Cardiac muscle cell (in vitro differentiated cells and primary cell): ENCODE measurements at places on chromosomes 7 and 10. TPM values are rescaled to one million over a fixed set of nuclear protein-coding genes. Genes with fewer than 3 reads are reported as not detected.

The MACC1 gene
- 0.01 TPM in 1 of 2 replicates, not detected in the other for polyA plus RNA-seq

The KCNIP2 gene
- 35.7 and 47.5 TPM in 2 replicates for polyA plus RNA-seq

The ADGRA1 gene
- polyA plus RNA-seq = 0.67 TPM in 1 of 2 replicates, not detected in the other

The UNC5B gene
- 73.3 and 98.3 TPM in 2 replicates for polyA plus RNA-seq

The IFIT1 gene
- polyA plus RNA-seq = 24.4 and 32.8 TPM in 2 replicates

The TMEM140 gene
- polyA plus RNA-seq = 9.4 and 10.4 TPM in 2 replicates

The C7orf57 gene
- 0.11 TPM in 1 of 2 replicates, not detected in the other for polyA plus RNA-seq

The THSD7A gene
- polyA plus RNA-seq = 1.5 and 1.8 TPM in 2 replicates

The TRIM56 gene
- 11.6 and 18.5 TPM in 2 replicates for polyA plus RNA-seq

The GNGT1 gene
- not detected in 2 replicates for polyA plus RNA-seq

The LIPK gene
- polyA plus RNA-seq = not detected in 2 replicates

The CUBN gene
- polyA plus RNA-seq = 0.79 and 1.4 TPM in 2 replicates
